Esophagus squamous epithelium (tissue), 5 donors: ENCODE measurements at places on chromosomes 7 and 10. TPM values are rescaled to one million over a fixed set of nuclear protein-coding genes. Genes with fewer than 3 reads are reported as not detected.

DNA sequence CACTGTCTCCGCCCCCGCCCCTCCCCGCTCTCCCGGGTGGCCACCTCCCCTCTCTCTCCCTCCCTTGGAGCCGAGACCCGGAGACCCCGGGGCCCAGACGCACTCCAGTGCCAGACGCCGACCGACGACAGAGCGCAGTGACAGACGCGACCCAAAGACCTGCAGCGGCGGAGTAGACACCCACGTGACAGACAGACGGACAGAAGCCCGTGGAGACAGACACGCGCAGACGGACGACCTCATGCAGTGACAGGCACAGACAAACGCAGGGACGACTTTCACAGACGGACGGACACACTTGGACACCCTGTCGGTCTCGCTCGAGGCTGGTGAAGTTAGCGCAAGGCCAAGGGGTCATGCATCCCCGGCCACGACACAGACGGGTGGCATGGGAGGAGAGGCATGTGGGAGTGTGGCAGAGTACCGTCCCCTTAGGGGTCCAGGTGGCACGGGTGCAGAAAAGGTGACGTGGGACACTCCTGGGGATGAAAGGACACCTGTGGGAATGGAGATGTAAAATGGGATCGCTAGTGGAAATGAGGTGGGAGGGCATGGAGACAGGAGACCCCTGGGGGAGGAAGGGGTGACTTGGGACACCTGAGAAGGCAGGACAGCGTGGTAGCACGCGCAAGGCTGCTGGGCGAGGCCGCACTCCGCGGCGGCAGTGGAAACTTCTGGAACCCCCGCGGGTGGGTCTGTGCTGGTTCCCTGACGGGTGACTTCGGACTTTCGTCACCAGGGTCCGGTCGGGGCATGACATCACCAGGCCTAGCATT, 456 bp upstream of the ACHE start:
- no peak for DNase-seq

- DNase-seq, result no peak
These were observed 25.5 kb downstream of the TSPAN13 start for GRCh38 chr7:16779051-16779450.

DNA sequence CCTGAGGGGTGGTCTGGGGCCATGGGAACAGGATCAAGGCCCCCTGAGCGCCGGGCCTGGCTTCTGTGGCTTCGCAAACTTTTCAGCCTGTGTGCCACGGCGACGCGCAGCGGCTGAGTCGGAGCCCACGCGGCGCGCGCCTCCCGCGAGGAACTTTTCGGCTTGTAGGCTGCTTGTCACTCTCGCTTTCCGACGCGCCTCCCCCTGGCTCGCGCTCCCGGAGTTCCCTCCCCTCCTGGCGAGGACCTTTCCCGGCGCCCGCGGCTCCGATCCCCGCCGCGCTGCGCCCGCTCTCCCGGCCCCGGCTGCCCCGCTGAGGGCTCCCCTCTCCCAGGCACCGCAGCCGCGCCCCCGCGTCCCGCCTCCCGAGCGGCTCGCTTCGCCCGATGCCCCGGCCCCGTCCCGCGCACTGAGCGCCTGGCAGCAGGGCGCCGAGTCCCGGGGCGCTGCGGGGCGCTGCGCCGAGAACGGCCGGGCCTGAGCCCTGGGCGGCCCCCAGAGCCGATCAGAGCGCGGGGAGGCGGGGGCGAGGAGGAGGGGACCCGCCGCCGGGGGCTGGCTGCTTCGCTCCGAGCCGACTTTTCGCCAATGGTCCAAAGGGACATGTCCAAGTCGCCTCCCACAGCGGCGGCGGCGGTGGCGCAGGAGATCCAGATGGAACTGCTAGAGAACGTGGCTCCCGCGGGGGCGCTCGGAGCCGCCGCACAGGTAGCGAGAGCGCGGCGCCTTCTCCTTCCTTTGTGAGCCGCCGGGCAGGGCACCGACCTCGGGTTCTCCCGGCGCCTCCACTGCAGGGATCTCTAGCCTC, at the start of gene CACNB2:
Gene CACNB2 (plus strand): TSS at position 276 of the 808 bp plus-strand sequence.
- no peak for DNase-seq

GRCh38 chr7:116932566-116932965, 20.7 kb upstream of the ST7 start:
- DNase-seq, result no peak

DNA sequence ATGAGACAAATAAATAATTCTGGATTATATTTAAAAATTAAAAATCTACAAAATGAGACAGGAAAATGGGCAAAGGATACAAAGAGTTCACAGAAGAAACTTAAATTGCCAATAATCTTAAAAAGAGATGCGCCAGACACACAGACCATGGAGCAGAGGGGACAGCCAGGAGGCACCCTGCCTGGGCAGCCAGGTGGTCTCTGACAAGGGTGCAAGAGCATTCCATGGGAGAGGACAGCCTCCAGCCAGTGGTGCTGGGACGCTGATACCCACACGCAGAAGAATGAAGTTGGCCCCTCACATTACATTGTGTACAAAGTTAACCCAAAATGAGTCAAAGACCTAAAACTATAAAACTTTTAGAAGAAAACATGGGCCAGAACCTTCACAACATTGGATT, 106.3 kb downstream of the NKX6-2 start:
- no peak for DNase-seq

GRCh38 chr7:110399421-110399820, 691.5 kb upstream of the LRRN3 start:
- DNase-seq, result no peak

The TMEM236 gene
- 0.04 TPM for total RNA-seq

The FUOM gene
- total RNA-seq, result 17.7 TPM

The GNB2 gene
- 227 TPM for total RNA-seq
